Activated CD8-positive, alpha-beta memory T cell treated with anti-CD3 and anti-CD28 coated beads for 1 hour (primary cell): ENCODE measurements at places on chromosomes 4 and X.

DNA sequence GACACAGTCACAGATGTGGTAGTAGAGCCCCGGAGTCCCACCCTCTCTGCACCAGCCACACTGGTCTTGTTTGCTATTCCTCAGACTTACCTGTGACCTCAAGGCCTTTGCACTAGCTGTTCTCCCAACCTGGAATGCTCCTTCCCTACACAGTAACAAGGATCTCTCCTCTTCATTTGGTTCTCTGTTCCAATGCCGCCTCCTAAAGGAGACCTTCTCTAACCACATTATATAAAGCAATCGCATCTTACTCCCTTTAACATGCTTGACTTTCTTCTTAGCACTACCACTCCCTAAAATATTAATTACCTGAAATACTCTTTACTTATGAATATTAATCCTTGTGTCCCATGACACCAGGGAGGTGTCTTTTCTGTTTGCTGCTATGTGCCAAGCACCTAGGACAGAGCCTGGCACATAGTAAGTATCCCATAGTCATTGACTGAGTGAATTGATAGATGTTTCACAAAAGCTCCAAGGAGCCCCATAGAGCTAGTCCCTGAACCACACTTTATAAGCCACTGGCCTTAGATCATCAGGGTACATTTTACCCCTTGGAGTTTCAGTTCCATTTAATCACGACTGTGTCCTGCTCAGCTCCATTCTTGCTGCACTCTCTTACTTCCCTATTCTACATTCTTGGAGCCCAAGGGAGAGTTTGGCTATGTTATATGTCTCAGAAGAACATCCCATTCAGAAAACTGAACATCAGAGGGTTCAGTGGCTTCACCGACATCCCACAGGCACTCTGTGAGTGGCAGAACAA, 312.7 kb downstream of the RAB28 start:
- no peak for DNase-seq

DNA sequence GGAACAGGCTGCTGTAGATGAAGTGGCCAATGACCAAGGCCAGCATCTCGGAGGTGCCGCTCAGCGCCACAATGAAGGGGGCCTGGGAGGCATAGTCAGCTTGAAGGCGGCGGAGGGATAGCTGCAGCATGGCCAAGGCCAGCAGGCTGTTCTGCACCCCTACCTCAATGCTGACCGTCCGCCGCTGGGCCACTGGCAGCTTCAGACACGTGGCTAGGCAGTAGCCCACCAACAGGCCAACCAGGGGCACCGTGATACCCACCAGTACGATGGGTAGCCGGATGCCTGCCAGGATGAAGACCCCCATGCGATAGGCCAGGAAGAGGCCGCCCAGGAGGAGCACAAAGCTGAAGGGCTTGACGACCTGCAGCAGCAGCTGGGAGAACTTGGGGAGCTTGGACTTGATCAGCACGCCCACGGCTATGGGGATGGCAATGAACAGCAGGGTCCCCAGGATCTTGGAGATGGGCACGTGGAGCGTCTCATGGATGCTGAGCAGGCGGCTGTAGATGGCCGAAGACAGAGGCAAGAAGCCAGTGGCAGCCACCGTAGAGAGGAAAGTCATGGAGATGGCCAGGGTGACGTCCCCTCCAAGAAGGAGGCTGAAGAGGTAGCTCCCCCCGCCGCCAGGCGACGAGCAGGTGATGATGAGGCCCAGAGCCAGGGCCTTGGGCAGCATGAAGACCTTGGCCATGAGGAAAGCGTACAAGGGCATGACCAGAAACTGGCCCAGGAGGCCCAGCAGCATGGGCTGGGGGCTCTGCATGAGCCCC, 1.3 kb upstream of the UBL4A start:
- no peak for DNase-seq

GRCh38 chr4:43607400-43607799, 714.9 kb downstream of the GRXCR1 start:
- DNase-seq: no peak

- no peak for DNase-seq
Measured at GRCh38 chr4:47155919-47156318, 124.6 kb downstream of the GABRB1 start.
